ENCODE measurements at places on chromosomes 6 and 20.

- no peak for DNase-seq
Measured at GRCh38 chr20:288956-289692, 1.4 kb downstream of the C20orf96 start.

DNA sequence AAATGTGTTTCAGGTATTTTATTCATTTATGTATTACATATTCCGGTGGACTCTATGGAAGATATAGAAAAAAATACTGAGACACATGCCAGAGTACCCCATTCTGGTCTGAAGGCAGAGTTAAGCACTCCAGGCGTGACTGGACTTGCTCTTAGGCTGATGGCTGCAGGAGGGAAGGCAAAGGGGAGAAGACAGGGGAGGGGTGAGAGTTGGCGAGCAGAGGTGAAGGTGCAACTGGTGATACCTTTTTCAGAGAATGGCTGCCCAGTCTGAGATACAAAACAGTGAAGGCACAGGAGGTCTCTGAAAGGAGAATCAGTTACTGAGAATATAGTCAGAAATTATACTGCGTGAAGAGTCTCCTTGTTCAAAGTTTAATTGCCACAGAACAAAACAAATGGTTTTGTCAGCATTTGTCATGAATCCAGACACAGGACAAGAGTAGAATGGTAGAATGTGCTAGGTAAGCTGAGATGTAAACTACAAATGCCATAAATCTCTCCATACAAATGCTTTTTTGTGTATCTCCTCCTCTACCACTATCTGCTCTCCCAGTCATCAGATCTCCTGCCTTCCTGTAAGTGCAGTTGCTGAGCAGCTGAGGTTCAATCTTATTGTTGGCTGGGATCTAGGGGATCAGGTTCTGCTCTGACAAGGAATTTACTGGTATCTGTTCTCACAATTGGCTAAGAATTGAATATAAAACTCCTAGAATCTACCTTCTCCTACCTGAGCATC is 104.2 kb upstream of the DST start:
- DNase-seq, result no peak

GRCh38 chr20:10304471-10305046 is 85.9 kb downstream of the SNAP25 start:
- no peak for DNase-seq

GRCh38 chr6:41729624-41730023 is 5.8 kb downstream of the TFEB start:
- no peak for DNase-seq

DNA sequence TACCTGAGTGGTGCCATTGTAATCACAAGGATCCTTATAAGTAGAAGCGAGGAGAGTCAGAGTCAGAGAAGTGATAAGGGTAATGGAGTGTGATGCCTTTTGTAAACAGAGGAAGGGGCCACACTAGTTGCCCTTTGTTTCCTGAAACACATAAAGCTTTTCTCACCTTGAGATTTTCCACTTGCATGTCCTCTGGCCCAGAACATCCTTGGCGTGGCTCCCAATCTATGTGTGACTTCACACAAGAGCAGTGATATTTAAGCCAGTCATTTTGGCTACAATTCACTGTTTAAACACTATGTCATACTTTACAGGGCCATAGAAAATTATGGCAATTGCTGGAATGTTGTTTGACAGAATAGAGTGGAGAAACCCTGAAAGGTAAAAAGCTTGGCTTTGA is 121.2 kb upstream of the BTN3A2 start:
- no peak for DNase-seq

- DNase-seq, result no peak
Measured at GRCh38 chr6:38150681-38151296, 331.3 kb downstream of the ZFAND3 start.

DNA sequence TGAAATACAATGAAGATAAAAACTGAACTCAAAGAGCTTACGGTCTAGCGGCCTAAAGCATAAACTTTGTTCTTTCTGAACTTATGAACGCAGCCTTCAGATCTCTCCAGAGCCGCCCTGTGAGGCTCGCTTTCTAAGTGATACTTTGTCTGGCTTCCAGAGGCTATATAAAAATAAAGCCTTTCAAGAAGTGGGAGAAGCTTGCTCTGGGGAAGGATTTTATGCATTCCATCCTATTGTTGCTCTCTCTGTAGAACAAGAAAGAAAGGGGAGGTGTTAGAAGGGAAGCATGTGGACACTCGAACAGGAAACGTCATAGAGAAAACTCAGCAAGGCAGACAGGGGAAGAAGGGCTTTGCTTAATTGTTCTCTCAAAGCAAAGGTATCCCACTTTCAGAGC is 77.0 kb downstream of the TBX18 start:
- DNase-seq, result no peak

DNA sequence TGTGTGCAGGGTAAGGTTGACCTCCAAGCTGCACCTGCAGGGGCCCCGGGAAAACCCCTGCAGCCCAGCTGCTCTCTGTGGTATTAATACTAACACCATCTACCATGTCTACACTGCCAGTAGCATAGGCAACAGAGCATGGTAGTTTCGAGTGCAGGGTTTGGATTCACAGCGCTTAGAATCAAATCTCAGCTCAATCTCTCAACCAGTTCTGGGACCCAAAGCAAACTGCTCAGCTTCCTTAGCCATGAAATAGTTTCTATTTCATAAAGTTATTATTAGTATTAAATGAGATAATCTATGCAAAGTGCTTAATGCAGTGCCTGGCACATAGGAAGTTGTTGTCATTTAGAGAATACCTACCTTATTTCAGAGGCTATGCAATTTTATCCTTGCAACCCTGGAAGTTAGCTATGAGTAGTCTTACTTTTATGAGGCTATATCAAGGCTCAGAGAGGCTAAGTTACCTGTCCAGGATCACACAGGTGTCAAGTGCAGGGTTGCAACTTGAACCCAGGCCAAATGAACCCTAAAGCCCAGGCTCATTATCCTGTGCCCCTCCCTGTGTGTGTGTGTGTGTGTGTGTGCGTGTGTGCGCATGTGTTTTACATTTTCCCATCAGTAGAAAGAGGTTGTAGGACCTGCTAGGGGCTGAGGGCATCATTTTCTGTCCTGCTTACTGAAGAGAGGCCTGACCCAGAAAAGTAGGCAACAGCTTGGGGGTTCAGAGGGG is 27.6 kb upstream of the MRPS18A start:
- no peak for DNase-seq

GRCh38 chr20:16007962-16008361 is 565.3 kb downstream of the KIF16B start:
- no peak for DNase-seq

DNA sequence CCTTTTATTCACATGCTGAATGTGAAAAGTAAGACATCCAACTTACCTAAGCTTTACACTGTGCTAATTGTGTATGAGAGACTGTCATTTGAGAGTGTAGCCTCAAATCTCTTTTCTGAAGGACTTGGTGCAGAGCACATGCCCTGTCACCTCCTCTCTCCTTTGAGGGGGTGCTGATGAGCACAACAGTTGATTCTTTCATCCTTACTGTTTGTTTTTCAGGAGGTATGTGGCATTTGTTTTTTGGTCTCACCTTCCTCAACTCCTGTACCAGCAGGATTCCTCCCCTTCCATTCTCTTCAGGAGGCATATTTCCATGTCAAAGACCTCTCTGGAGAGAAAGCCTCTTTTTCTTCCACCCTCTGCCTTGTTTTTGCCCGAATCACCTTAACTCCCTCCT is 252.6 kb upstream of the CITED2 start:
- DNase-seq, result no peak

GRCh38 chr6:111677249-111677990 is 71.7 kb upstream of the TRAF3IP2 start:
- no peak for DNase-seq

GRCh38 chr20:24615353-24615752 is 145.9 kb downstream of the SYNDIG1 start:
- no peak for DNase-seq

DNA sequence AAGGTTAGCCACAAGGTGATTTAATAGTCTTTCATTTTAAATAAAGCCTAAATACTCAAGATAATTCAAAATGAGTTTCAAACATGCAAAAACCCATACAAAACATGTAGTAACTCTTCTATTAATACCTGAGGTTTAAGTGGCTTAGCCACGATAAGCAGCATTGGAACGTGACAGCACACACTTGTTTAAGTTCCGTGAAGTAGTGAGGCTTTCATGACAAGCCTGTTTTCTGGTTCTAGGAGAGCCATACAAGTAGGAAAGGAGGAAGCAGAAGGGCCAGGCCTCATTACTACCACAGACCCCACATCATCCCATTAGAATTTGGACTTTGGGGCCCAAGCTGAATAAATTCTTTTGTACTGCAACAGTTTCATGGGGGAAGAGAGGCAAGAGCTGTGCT is 54.3 kb upstream of the PRND start:
- DNase-seq, result no peak

- DNase-seq, result no peak
Measured at GRCh38 chr6:42403831-42404230, 47.9 kb downstream of the TRERF1 start.

DNA sequence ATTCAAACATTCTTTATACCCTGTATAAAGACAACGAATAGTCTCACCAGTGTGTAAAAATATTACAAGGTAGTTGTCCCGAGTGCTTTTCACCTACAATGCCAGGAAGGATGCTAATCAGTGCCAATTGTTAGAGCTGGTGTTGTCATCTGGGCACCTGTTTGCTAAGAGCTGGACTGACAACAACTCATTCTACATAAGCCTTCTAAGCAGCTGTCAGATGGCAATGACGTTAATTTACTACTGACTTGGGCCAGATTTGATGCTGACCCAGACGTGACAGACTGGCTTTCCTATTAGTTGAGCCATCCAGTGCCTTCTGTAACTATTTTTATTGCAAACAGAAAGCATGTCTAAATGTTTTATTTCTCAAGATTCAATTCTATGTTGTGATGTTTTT is 355.2 kb downstream of the ADGRB3 start:
- no peak for DNase-seq

DNA sequence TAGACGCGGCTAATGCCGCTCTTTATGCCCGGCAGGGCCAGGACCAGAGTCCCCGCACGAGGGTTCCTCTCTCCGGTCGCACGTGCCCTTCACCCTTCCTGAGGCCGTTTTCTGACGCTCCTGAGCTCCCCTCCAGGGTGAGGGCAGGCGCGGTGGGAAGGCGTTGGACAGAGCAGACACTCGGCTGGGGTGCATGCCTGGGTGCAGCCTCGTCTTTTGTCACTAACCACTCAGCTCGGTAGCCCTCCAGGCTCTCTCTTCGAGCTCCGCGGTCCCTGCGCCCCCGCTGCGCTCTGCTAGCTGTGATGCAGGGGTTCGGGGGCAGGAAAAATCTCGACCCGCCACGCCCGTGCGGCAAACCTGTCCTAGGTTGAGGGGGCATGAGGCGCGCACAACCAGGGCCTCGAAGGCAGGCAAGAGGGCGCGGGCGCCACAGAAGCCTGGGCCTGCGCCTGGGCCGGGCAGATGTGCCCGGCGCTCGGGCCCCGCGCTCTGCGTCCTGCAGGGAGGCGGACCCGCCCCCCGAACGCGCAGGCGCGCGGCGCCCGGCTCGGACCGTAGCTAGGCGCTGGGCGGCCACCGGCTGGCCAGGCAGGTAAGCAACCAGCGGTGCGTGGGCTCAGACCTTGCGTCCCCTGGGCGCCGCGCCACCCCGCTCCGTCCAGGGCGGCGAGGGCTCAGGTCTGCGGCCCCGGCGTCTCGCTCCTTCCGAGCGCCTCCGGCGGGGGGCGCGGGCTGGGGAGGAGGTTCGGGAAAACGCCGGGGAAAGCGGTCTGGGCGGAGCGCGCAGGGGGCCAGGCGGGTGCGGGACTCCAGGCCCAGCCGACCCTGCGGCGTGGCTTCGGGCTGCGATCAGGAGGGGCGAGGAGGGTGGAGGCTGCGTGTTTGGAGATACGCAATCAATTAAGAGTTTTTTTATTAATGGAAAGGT is at the start of gene L3MBTL1:
Gene L3MBTL1 (plus strand): TSS at position 548 of the 931 bp plus-strand sequence. CDS start 5,807 bp downstream, outside the sequence.
- DNase-seq, result no peak

GRCh38 chr20:4664691-4665360 is 56.9 kb upstream of the PRND start:
- no peak for DNase-seq

DNA sequence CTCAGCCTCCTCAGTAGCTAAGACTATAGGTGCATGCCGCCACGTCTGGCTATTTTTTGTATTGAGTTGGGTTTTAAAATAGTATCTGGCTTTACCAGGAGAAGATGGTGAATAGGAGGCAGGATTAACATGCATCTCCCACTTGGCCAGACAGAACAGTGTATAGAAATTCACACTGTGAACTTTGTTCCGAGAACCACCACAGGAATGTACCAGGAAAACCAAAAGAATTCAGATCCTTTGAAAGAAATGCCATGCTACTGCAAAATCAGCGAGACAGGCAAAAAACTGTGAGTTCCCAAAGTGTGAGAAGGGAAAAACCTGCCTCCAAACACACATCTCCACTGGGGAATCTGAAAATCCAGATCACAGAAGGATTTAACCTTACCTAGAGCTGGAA is 327.6 kb downstream of the NKAIN2 start:
- DNase-seq, result no peak

- DNase-seq, result no peak
Measured at GRCh38 chr6:169881976-169882375, 130.6 kb downstream of the ERMARD start.

Measured in activated CD8-positive, alpha-beta memory T cell treated with anti-CD3 and anti-CD28 coated beads for 1 hour (primary cell).